Activated T-cell treated with anti-CD3 and anti-CD28 coated beads, Interleukin-2, amount 50 U/mL, for 72 hours (primary cell): ENCODE measurements at places on chromosomes 3 and 15. TPM values are rescaled to one million over a fixed set of nuclear protein-coding genes. Genes with fewer than 3 reads are reported as not detected.

PHLDB2 gene
- 1.1 TPM for total RNA-seq

GRCh38 chr15:86629409-86630356 is 550.0 kb downstream of the AGBL1 start:
- H3K27ac ChIP-seq, result peak overlapping the region; percentile 74
- no peaks in the 10 kb centered on the region for H3K27me3 ChIP-seq
- H3K4me1 ChIP-seq, result peaks cover 33% of the 10 kb centered on the region
- DNase-seq, result no peak
- H3K4me3 ChIP-seq, result no peak overlapping the region

RLBP1 gene
- total RNA-seq, result not detected

GRCh38 chr15:37550360-37551024 is 383.9 kb upstream of the TMCO5A start:
- DNase-seq, result no peak
- H3K4me3 ChIP-seq, result no peak overlapping the region
- H3K4me1 ChIP-seq, result no peaks in the 10 kb centered on the region

FOXB1 gene
- 6.0 TPM for total RNA-seq

GRCh38 chr3:39506863-39507262 is 39.4 kb downstream of the MOBP start:
- H3K27ac ChIP-seq, result no peak overlapping the region
- H3K4me1 ChIP-seq, result peaks cover 4% of the 10 kb centered on the region
- DNase-seq, result no peak
- H3K36me3 ChIP-seq, result no peaks in the 10 kb centered on the region
- peaks cover 22% of the 10 kb centered on the region for H3K27me3 ChIP-seq

- no peak for DNase-seq
- no peak overlapping the region for H3K4me3 ChIP-seq
- H3K36me3 ChIP-seq, result peaks cover 8% of the 10 kb centered on the region
Measured at GRCh38 chr15:89178307-89178977, 42.9 kb downstream of the RLBP1 start.

DNA sequence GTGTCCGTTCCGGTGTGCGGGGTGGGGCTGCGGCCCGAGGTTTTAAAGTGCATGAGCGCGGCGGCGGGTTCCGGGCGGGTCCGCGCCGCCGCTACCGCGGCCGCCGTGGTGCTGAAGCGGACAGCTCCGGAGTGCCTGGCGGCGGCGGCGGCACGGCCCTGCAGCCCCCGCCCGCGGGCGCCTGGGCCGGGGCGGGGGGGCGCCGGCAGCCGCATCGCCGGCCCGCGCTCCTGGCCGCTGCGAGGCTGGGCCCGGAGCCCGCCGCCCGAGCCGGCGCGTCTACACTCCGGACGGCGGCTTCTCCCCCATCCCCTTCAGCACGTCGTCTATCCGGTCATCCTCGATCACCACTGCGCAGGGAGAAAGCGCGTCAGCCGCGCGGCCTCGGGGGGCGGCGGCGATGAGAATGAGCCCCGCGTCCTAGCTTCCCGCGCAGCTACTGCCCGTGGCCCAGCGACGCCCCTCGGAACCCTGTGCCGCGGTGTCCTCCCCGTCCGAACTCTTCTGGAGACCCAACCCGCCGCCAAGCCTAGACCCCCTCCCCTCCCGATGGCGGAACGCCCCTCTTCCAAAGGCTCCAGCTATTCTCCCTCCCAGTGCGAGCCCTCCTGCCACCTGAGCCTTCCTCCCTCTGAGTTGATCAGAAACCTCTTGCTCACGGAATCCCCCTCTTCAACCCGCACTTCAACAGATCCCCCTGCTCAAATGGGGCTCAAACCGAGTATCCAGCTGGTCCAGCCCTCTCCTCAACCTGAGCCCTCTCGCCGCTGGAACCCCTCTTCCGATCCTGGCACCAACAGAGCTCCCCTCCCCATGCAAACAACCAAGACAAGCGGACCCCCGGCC is 1.3 kb downstream of the CAMK2N2 start:
- peaks cover 6% of the 10 kb centered on the region for H3K36me3 ChIP-seq
- H3K27me3 ChIP-seq, result peaks cover 34% of the 10 kb centered on the region
- peak; percentile 43 for DNase-seq
- H3K4me3 ChIP-seq, result peak overlapping the region; percentile 80
- H3K4me1 ChIP-seq, result peaks cover 31% of the 10 kb centered on the region

- H3K36me3 ChIP-seq, result no peaks in the 10 kb centered on the region
- H3K27ac ChIP-seq, result no peak overlapping the region
- H3K27me3 ChIP-seq, result peaks cover 53% of the 10 kb centered on the region
- no peak for DNase-seq
Measured at GRCh38 chr3:98731720-98732285, 31.3 kb upstream of the ST3GAL6 start.

DNA sequence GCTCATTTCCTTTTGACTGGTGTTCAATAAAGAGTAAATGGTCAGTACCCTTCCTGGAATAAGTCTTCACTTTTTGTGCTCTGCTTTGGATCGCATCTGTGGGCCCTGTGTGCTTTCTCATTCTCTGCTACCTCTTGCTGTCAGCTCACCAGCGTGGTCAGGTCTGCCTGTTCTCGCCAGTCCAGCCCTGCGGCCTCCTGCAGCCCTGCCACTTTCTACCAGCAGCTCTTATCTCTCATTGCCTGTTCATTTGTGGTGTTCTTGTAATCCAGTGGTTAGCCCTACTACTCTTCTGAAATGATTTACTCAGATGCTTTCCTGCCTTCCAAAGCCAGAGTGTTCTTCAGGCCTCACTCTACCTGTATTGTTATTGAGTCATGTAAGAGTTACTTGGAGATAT is 54.8 kb downstream of the CHCHD6 start:
- DNase-seq, result no peak
- no peak overlapping the region for H3K4me3 ChIP-seq
- no peak overlapping the region for H3K27ac ChIP-seq
- H3K27me3 ChIP-seq, result no peaks in the 10 kb centered on the region

DNA sequence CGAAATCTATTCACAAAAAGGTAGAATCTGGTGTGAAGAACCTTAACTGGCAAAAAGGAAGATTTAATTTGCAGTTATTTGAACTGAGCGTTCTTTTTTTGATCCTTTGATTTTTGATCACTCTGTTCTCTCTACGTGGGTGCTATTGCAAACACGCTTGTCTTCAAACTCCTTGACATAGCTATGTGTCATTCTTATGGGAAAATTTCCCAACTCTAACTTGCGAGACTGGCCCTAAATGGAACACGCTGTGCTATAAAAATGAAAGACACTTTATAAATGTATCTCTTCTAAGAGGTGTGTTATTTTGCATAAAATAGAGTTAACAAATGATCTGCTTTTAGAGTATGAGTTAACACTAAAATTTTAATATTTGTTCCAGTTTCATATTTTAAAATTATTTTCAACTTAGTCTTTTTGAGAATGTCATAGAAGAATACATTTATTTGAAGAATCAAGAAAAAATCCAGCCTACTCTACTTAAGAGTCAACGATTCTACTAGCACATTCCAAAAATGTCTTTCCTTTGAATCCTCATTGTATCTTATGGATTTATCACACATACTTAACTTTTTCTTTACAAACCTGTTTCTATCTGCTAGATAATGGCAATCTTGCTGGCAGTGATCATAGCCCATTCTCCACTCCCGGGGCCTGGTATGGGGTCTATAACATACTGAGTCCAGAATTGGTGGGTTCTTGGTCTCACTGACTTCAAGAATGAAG is 610.0 kb upstream of the TBL1XR1 start:
- no peak for DNase-seq
- H3K4me1 ChIP-seq, result peaks cover 32% of the 10 kb centered on the region
- no peaks in the 10 kb centered on the region for H3K36me3 ChIP-seq
- H3K27ac ChIP-seq, result no peak overlapping the region
- H3K27me3 ChIP-seq, result no peaks in the 10 kb centered on the region
- no peak overlapping the region for H3K4me3 ChIP-seq

DNA sequence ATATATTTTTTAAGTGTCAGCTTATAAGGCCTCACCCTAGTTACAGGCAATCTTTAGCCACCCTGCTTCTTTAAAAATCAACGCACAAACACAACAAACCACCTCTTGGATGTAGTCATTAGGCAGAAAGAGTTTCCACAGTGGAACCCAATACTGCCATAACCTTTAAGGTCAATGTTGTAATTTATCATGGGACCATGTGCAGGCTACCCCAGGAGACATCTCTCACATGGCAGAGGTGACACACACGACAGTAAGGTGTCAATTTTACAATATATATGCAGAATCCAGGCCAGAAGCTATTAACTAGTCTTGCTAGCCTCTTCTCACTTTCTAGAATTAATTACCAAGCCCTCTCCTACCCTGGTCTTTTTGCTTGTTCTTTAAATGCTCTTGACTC is 336.5 kb downstream of the MAGI1 start:
- no peak overlapping the region for H3K27ac ChIP-seq
- H3K4me1 ChIP-seq, result no peaks in the 10 kb centered on the region
- H3K27me3 ChIP-seq, result no peaks in the 10 kb centered on the region
- no peaks in the 10 kb centered on the region for H3K36me3 ChIP-seq
- no peak for DNase-seq

DNA sequence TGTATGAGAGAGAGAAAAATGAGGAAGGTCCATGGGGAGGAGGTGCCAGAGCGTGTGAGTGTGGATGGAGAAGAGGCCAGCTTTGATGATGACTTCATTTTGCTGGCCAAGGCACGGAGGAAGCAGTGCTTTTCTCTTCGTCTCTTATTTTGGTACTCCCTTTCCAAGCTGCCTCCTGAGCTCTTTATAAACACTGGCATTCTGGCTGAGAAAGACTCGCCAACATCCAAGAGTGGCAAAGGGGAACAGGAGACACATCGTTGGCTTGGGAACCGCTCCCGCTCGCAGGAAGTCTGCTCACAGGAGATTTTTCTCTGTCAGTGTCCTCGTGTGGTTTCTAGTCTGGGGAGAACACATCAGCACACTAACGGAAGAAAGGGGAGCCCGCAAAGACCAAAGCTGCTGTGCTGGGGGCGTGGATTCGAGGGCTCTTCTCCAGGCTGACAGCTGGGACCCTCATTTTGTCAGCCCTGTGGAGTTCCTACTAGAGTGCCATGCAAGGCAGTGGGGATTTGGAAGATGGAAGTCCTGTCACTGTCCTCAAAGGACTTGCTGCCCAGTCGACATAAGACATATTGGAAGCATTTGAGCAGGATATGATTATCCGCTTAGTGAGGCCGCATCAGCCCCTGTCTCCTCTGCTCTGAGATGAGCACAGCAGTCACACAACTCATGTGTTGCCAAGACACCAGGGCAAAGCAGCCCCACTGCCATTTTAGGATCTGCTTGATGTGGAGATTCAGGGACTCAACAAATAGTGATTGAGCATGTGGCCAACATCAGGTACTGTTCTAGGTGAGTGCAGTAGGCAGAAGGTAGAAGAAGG is 8.0 kb upstream of the SEMA4B start:
- no peaks in the 10 kb centered on the region for H3K36me3 ChIP-seq
- no peak for DNase-seq
- H3K27me3 ChIP-seq, result no peaks in the 10 kb centered on the region
- H3K4me1 ChIP-seq, result peaks cover 31% of the 10 kb centered on the region

DNA sequence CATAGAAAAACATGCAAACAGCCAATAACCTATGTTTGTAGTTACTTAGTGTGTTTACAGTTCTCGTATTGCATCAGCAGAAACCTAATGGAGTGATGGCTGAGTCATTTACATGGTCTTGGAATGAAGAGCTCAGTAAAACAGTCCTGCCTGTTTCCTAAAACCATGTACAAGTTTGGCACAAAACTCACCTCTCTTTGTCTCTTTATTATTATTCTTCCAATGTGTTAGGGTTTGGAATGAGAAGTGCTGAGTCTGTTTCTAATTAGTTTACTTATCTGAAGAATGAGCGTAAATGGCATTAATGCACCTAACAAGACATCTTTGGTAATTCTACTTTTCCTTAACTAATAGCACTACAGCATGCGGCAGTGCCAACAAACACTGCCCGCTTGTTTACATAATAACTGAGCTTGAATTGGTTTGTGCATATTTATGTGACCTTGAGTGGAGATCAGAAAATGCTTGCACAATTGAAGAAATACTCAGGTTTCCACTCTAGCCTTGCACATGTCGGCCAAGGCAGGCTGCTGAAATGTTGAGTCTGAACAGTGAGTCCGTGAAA is 385.4 kb upstream of the SEMA6D start:
- H3K4me3 ChIP-seq, result no peak overlapping the region
- no peaks in the 10 kb centered on the region for H3K4me1 ChIP-seq
- H3K36me3 ChIP-seq, result no peaks in the 10 kb centered on the region
- no peaks in the 10 kb centered on the region for H3K27me3 ChIP-seq
- no peak for DNase-seq

- peak; percentile 49 for DNase-seq
- peak within 1 kb of the TSS; percentile 79 for H3K4me3 ChIP-seq
- H3K4me1 ChIP-seq, result peaks cover 21% of the 10 kb centered on the region
- H3K27ac ChIP-seq, result no peak within 1 kb of the TSS
- H3K27me3 ChIP-seq, result peaks cover 84% of the 10 kb centered on the region
Measured at GRCh38 chr3:69385723-69386555, at the start of gene FRMD4B. Gene FRMD4B, minus strand, starts transcription at chr3:69386088. Its CDS starts 99 bp downstream, at chr3:69385989.

SERPINI1 gene
- 3.7 TPM for total RNA-seq

DNA sequence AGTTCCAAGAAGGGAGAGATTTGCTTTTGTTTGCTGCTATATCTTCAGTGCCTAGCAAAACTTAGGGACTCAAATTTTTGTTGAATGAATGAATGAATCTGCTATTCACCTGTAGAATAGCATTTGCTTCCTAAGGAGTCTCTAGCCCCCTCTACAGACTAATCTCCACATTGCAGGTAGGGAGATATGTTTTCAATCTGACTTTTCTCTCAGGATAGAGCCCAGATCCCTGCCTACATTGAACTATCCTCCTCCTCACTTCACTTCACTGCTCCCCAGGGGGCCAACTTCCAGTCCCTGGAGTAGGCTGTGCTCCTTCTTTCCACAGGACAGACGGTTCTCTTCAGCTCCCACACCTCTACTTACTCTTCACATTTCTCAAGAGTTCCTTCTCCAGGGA is 81.9 kb upstream of the PTX3 start:
- DNase-seq, result no peak
- no peaks in the 10 kb centered on the region for H3K36me3 ChIP-seq
- H3K4me1 ChIP-seq, result no peaks in the 10 kb centered on the region

DNA sequence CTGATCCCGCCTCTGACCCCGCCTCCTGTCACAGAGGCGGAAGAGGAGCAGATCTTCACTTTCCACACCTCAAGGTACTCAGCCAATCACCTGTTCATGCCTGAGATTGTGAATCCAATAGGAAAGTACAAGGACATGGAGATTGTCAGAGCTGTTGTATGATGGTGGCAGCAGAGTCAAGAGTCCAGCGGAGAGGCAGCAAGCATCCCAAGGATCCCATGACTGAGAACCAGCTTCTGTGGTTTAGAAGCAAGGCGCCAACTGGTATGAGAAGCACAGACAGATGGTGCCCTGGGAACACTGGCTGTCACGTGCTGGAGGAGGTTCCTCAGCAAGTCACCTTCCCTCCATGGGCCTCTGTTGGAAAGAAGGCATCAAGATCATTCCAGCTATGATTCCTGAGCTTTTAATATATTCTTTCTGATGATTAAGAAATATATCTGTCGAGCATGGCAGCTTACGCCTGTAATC is 93.9 kb downstream of the CPN2 start:
- no peak overlapping the region for H3K27ac ChIP-seq
- H3K36me3 ChIP-seq, result no peaks in the 10 kb centered on the region
- peaks cover 13% of the 10 kb centered on the region for H3K4me1 ChIP-seq
- no peak overlapping the region for H3K4me3 ChIP-seq
